ENCODE measurements at places on chromosomes 1 and 21.

- DNase-seq = no peak
Observed at GRCh38 chr1:78214334-78214733, 168.6 kb downstream of the GIPC2 start.

DNA sequence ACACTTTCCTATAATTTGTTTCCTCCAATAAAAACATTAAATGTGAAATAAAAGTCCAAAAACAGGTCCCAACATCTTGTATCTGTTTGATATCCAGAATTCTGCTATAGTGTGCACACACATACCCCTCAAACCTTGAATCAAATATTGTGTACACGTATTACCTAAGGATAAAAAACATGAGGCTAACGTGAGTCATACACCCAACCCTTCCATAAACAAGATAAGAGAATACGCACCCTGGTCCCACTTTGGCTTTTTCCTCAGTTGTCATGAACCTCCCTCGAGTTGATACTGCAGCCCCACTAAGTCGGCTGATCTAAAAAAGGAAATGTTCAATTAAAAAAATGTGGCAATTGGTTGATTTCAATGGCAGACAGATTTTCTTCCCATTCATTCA lies 5.2 kb downstream of the KHDC4 start:
- DNase-seq = no peak

GRCh38 chr1:212797681-212798080 lies 6.0 kb downstream of the TATDN3 start:
- no peak for DNase-seq

DNA sequence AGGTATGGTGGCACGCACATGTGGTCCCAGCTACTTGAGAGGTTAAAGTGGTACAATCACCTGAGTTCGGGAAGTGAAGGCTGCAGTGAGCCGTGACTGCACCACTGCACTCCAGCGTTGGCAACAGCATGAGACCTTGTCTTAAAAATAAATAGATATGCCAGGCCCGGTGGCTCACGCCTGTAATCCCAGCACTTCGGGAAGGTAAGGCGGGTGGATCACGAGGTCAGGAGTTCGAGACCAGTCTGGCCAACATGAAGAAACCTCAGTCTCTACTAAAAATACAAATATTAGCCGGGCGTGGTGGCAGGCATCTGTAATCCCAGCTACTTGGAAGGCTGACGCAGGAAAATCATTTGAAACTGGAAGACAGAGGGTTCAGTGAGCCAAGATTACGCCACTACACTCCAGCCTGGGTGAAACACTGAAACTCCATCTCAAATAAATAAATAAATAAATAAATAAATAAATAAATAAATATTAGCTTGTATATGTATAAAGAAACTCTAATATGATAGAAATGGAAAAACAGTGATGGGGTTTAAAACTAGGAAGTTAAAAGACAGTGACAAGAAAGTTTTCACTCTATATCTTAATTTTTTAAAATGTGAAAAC lies 18.8 kb downstream of the GATAD2B start:
- no peak for DNase-seq

DNA sequence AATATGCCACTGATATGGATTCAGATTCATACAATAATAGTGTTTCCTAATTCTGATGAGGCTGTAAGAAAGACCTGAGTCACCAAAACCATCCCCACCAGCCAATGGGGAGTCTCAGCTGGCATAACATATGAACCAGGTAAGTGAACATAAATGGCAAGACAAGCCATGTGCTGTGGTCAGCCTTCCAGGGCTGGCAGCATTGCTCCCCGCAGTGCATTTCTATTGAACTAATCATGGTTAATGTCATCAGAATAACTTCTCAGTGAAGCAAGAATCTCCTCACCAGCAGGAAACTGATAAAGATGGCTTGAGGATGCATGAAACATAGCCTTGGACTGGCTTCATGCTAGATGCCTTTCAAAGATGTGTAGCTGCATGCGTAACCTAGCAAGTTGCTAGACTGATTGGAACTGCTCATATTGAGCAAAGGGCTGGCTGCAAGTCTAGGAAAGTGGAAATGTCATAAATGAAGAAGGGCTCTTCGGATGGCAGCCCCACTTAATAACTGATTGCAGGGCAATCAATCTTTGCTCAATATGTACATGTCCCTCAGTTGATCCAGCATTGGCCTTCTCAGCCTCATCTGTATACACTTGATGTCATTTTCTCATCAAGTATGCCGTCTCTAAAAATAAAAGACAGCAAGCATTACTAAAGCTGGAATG lies 88.0 kb downstream of the NTNG1 start:
- no peak for DNase-seq

GRCh38 chr1:170562646-170563338 lies 30.8 kb downstream of the GORAB start:
- DNase-seq = peak; percentile 24

DNA sequence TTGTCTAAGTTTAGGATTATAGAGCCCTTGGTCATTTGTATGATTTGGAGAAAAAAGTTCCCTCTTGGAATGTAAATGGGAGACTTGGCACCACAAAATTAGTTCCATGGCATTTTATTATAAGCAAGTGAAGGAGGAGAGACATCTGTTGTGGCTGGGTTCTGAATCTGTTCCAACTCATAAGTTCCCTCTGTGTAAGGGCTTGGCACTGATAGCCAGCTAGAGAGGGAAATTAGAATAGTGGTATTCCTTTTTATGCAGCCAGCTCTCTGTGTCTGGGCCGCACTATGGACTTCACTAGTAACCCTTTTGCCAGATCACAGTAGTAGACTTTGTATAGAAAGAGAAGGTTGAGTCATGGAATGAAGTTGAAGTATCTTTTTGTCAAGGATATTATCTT lies 31.1 kb downstream of the GNAI3 start:
- DNase-seq = no peak
